ENCODE measurements at places on chromosomes 5 and 9.

- DNase-seq, result no peak
These were observed 126.9 kb upstream of the OSMR start for GRCh38 chr5:38718771-38719391.

- DNase-seq, result peak; percentile 13
These were observed 281.5 kb downstream of the EFNA5 start for GRCh38 chr5:107389130-107389774.

GRCh38 chr5:164553851-164554250, 1048.4 kb downstream of the MAT2B start:
- DNase-seq, result no peak

DNA sequence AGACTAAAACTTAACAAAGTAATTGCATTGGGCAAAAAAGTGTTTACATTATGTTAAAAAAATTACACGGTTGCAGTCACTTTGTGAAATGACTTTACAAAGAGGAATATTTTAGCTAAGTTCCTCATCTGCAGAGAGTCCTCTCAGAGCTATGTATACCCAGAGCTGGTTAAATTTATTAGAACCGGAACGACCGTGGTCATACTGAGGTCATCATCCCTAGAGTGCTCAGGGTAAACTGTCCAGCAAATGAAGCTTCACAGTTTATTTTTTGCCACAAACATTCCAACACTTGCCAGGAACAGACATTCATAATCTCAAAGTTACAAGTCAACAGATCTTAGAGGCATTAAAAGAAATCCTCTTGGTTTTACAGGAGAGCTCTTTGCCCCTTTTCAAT, 897 bp downstream of the ROPN1L start:
- DNase-seq, result no peak

- DNase-seq, result no peak
These were observed 18.1 kb upstream of the NEUROG1 start for GRCh38 chr5:135553688-135554462.

GRCh38 chr5:123425431-123425830, 2.2 kb upstream of the CEP120 start:
- DNase-seq, result no peak

DNA sequence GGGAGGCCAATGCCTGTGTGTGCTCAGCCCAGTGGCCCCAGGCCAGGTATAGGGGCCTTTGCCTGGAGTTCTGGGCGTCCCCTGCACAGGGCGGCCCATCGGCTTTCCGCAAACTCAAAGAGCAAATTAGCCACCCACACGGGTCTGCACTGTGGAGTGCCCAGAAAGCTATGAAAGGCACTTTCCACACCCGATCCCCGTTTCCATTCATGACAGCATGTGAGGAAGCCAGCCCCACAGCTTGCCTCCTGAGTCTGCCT, 5.2 kb downstream of the DBH start:
- DNase-seq, result no peak

DNA sequence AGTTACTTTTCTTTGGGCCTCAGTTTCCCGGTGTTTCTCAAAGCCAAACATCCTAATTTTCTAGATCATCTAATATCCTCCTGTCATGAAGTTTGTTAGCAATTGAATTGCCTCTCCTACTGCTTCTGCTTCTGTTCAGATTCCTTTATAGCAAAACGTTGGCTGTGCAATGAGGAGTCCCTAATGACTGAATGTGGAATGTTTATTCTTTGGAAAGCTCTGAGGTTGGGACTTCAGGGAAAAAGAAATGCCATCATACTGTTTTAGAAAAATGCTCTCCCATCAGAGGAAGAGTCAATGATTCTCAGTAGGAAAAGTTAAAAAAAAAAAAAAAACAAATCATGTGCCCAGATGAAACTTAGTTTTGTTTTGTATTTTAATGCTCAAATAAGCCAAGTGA, 268.7 kb upstream of the PAPPA start:
- DNase-seq, result no peak

GRCh38 chr9:84697509-84698114, 28.1 kb downstream of the NTRK2 start:
- DNase-seq, result peak; percentile 28

- no peak for DNase-seq
These were observed 173.3 kb downstream of the RMI1 start for GRCh38 chr9:84153885-84154284.

- DNase-seq, result no peak
These were observed 15.4 kb downstream of the AOPEP start for GRCh38 chr9:94741866-94742265.
